Foreskin keratinocyte (primary cell): ENCODE measurements at places on chromosomes 4 and X. TPM values are rescaled to one million over a fixed set of nuclear protein-coding genes. Genes with fewer than 3 reads are reported as not detected.

Gene LNX1
- polyA plus RNA-seq: 0.03 and 0.09 TPM in 2 replicates

Gene SAT1
- polyA plus RNA-seq: 264 and 271 TPM in 2 replicates

Gene RS1
- not detected in 2 replicates for polyA plus RNA-seq

Gene LDB2
- polyA plus RNA-seq: not detected in 2 replicates

Gene SAGE1
- not detected in 2 replicates for polyA plus RNA-seq

Gene PDE5A
- polyA plus RNA-seq: 1.1 and 1.4 TPM in 2 replicates

Gene OPRPN
- not detected in 2 replicates for polyA plus RNA-seq

Gene ZNF185
- polyA plus RNA-seq: 15.3 and 22.7 TPM in 2 replicates

Gene JAKMIP1
- polyA plus RNA-seq: not detected in 2 replicates

Gene PDLIM3
- polyA plus RNA-seq: 0.10 TPM in 1 of 2 replicates, not detected in the other

Gene DIPK2B
- polyA plus RNA-seq: not detected in 2 replicates

Gene EDNRA
- 0.82 and 1.5 TPM in 2 replicates for polyA plus RNA-seq

Gene GRIA2
- polyA plus RNA-seq: not detected in 2 replicates

Gene USO1
- polyA plus RNA-seq: 17.8 and 20.6 TPM in 2 replicates

Gene ITIH6
- not detected in 2 replicates for polyA plus RNA-seq

Gene SPANXC
- polyA plus RNA-seq: not detected in 2 replicates

Gene CTSO
- polyA plus RNA-seq: 1.0 and 1.1 TPM in 2 replicates

Gene MEPE
- not detected in 2 replicates for polyA plus RNA-seq

Gene ACOX3
- polyA plus RNA-seq: 10.4 and 12.9 TPM in 2 replicates

Gene N4BP2
- polyA plus RNA-seq: 0.62 and 0.64 TPM in 2 replicates

Gene NHSL2
- 0.06 and 0.07 TPM in 2 replicates for polyA plus RNA-seq

Gene CT83
- polyA plus RNA-seq: not detected in 2 replicates

Gene ATP2B3
- not detected in 2 replicates for polyA plus RNA-seq

Gene ZGRF1
- polyA plus RNA-seq: 2.6 and 3.7 TPM in 2 replicates

Gene SLC9A6
- 5.6 and 7.1 TPM in 2 replicates for polyA plus RNA-seq

Gene GLRA3
- not detected in 2 replicates for polyA plus RNA-seq

Gene DRP2
- 0.04 and 0.09 TPM in 2 replicates for polyA plus RNA-seq
